ENCODE measurements at places on chromosomes 12 and 14. TPM values are rescaled to one million over a fixed set of nuclear protein-coding genes. Genes with fewer than 3 reads are reported as not detected.

The DNAI7 gene
- 1.6 TPM for total RNA-seq

The PLEKHG7 gene
- 0.52 TPM for total RNA-seq

The C12orf50 gene
- not detected for total RNA-seq

The ZNF664 gene
- total RNA-seq = 25.1 TPM

The BEGAIN gene
- 1.0 TPM for total RNA-seq

All from skeletal muscle tissue (tissue), 5 donors.